ENCODE measurements at places on chromosomes 6 and 20. TPM values are rescaled to one million over a fixed set of nuclear protein-coding genes. Genes with fewer than 3 reads are reported as not detected.
A peak's percentile ranks its signal among the peaks of the same experiment; 100 is the strongest.

- DNase-seq, result peak; percentile 14
Measured at GRCh38 chr6:170127151-170127550, 163.7 kb downstream of the DLL1 start.

GRCh38 chr6:110448846-110449540 lies 27.4 kb downstream of the SLC22A16 start:
- no peak for DNase-seq

The WASF1 gene
- 10.9 TPM for total RNA-seq

The CTCFL gene
- total RNA-seq, result not detected

The CARMIL1 gene
- total RNA-seq, result 13.6 TPM

GRCh38 chr6:43506171-43506570 lies 4.0 kb downstream of the LRRC73 start:
- DNase-seq, result no peak
